ENCODE measurements at places on chromosomes 7 and 10.

- no peak for DNase-seq
Measured at GRCh38 chr7:18535810-18536415, 40.4 kb downstream of the HDAC9 start.

- DNase-seq, result no peak
Measured at GRCh38 chr7:7857143-7857583, 111.4 kb upstream of the GLCCI1 start.

GRCh38 chr7:79506481-79506880 lies 53.0 kb upstream of the MAGI2 start:
- DNase-seq, result no peak

- DNase-seq, result no peak
Measured at GRCh38 chr7:100603726-100604027, 1.5 kb downstream of the PCOLCE start.

DNA sequence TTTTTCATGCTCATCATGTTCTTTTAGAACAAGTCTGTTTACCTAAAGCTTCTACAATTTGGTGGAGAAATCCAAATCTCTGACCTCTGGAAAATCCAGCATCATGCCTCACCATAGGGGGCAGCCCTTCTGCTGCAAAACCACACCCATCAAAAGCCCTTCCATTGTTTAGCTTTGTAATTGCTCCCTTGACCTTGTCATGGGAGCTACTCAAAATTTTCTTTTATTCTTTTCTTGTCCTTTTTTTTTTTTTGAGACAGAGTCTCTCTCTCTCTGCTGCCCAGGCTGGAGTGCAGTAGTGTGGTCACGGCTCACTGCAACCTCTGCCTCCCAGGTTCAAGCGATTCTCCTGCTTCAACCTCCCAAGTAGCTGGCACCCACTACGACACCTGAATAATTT lies 234.4 kb downstream of the NEBL start:
- DNase-seq, result no peak

GRCh38 chr7:81394029-81394428 lies 375.8 kb downstream of the HGF start:
- DNase-seq, result no peak

DNA sequence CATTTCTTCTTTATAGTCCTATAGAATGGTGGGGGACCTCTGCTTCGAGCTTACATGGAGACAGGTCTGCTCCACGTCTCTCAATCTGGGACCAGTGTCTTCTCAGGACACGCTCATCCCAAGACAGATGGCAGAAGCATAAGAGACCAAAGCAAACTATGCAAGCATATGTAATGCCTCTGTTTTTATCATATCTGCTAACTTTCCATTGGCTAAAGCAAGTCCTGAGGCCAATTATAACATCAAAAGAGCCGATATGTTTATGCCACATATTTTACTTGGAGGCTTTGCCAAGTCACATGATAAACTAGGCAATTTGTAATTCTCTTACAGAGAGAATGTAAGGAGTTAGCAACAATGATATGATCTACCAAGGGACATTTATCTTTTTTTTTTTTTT lies 102.6 kb upstream of the NRBF2 start:
- no peak for DNase-seq

DNA sequence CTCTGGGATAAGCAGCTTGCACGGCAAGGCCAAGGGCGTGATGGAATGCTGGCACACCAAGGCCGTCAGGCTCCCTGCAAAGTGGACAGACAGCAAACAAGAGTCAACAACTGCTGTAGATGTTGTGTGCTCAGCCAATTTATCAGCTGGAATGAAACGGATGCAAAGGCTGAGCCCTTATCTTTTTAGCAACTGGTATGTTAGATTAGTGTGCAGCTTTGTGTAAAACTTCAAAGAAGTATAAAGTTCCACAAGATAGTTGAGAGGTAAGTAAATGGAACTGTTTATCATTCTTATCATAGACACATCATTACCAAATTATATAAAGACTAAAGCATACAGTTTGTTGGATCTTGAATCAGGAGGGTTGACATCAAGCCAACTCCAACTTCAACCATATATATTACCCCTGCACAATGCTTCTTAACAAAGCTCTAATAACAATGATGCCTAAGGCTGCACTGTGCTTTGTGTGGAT lies 289.0 kb downstream of the TNS3 start:
- DNase-seq, result no peak

DNA sequence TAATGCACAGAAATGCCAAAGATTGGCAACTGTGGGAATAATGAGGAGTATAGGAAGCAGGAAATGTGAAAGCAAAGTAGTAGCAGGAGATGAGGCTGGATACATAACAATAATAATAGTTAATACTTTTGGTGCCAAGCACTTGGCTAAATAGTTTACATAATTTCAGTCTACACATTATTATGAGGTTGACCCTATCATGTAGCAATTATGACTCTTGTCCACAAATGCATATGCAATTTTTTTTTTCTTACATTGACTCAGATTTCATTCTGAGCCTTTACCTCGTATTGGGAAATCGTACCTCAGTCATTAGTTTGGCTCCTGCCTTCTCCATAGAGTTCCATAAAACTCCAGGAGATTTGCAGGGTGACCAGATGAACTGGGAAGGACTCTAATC lies 219.9 kb downstream of the SUGCT start:
- no peak for DNase-seq

DNA sequence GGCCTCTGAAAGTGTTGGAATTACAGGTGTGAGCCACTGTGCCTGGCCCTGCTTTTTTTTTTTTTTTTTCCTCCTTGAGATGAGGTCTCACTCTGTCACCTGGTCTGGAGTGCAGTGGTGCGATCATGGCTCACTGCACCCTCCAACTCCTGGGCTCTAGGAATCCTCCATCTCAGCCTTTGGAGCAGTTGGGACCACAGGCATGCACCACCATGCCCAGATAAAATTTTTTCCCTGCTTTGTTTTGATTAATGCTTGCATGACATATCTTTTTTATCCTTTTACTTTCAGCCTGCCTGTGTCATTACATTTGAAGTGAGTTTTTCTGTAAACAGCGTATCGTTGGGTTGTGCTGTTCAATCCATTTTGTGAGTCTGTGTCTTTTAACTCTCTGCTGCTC lies 97.0 kb downstream of the ANKRD61 start:
- DNase-seq, result no peak

- no peak for DNase-seq
Measured at GRCh38 chr10:100504096-100504495, 15.6 kb downstream of the SEC31B start.

DNA sequence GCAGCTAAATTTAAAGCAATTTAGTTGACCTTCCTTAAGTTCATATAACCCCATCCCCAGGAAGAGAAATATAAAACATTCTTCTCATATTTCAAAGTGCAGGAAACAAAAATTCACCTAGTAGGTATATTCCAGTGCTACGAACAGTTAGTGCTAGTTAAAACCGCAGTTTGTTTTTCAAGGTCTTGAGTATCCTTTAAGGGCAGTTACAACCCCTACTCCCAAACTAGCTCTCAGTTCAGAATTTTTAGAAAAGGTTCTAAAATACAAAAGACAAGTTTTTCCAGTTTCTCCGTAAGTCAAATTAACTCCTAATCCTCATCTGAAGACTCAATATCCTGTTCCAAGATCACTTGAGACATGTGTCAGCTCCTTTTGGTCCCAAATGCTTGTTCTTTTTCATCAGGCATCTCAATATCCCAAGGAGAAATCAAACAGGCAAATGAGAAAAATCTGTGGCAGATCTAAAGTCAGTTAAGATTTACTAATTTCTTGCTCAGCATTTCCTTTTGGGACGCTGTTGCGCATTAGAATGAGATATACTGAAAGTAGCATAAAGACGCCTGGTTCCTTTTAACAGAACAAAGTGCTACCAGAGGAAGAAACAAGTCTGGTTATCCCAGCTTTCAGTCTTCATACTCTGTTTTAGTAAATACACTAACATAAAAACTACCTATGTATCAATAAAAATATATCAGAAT lies 51.8 kb downstream of the ARHGAP12 start:
- DNase-seq, result no peak

- no peak for DNase-seq
Measured at GRCh38 chr7:37273891-37274290, 174.8 kb downstream of the ELMO1 start.

DNA sequence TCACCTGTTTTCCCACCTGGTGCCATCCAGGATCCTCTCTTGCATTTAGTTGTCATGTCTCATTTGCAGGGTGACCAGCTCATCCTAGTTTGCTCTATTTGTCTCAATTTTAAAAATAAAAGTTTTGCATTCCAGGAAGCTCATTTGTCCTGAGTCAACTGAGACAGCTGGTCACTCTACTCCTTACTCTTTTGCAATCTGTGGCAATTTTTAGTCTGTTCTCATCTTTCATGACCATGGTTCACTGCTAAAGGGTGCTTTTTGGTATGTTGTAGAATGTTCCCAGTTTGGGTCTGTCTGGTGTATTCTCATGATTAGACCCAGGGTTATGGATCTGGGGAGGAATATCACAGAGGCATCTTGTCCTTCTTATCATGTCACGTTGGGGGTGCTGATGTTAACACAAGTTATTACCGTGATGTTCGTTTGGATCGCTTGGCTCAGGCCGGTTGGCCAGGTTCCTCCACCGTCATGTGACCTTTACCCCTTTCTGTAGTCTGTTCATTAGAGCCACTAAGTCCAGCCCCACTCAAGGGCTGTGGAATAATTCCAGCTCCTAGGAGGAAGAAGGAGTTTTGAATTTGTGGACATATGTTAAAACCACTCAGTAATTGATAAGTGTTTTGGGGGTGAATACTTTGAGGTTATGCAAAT lies 103.3 kb upstream of the IGFBP3 start:
- no peak for DNase-seq

GRCh38 chr7:51606601-51607154 lies 290.1 kb upstream of the COBL start:
- DNase-seq, result no peak

- DNase-seq, result no peak
Measured at GRCh38 chr10:91061187-91061586, 140.3 kb upstream of the ANKRD1 start.

- no peak for DNase-seq
Measured at GRCh38 chr10:22630234-22631174, 83.9 kb downstream of the PIP4K2A start.

DNA sequence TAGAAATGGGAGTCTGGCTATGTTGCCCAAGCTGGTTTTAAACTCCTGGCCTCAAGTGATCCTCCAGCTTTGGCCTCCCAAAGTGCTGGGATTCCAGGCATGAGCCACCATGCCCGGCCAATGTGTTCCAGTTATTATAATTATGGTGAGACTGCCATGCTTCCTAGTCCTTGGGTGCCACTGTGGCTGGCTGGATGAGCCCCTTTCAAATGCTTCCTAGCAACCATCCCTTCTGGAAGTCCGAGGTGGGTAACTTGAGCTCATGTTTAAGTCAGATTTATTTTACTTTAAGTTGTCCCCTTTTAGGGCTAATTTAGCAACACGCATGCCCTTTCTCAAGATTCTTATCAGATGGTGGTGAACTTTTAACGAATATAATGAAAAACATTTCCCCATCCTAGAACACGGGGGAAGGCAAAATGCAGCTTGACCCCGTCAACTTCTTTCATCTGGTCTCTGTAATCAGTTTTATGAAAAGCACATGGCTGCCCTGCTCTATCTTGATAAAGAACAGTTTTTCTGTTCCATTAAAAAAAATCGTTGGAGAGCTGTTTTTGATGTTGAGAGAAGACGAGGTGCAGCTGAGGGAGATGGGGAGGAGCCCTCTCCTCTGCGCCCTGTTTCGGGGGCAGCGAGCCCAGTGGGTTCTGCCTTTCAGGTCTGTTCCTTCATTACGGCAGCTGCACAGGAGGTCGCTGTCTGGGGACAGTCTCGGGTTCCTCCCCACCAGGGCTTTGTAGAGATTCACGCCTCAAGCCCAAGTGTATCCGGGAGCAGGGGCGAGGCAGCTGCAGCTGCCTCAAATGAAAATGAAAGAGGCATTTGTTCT lies 61.0 kb upstream of the MKI67 start:
- no peak for DNase-seq

DNA sequence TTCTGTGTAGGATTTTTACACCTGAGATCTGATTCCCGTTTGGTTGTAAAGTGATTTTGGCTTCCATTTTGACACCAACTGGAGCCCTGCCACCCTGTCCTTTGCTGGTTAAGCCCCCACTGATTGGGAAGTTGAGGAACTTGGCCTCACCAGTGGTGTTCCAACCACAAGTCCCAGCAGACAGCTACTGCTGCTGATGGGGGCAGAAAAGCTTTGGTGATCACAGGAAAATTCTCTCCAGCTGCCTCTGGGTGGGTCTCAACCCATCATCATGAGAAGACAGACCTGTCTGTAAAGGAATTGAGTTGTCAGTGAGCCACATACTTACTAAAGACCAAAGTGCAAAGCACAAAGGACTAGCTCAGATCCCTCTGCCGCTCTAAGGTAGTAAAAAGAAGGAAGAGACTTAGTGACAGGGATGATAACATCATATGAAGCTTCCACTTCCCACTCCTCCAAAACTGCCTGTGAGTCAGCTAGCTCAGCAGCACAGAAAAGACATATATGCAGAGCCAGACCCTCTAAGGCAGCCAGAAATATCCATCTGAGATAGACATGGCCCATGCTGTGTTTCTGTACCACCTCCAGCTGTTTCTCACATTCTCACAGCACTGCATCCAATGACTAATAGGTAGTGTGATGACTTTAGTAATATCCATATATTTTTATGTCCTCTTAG lies 22.4 kb upstream of the LRRC17 start:
- DNase-seq, result no peak

GRCh38 chr7:4818000-4818794 lies 42.8 kb downstream of the AP5Z1 start:
- DNase-seq, result no peak

GRCh38 chr10:131514454-131514853 lies 202.9 kb upstream of the TCERG1L start:
- DNase-seq, result no peak

- no peak for DNase-seq
Measured at GRCh38 chr10:62690703-62691102, 113.8 kb upstream of the ADO start.

GRCh38 chr10:30056767-30057355 lies 2.5 kb downstream of the JCAD start:
- no peak for DNase-seq

DNA sequence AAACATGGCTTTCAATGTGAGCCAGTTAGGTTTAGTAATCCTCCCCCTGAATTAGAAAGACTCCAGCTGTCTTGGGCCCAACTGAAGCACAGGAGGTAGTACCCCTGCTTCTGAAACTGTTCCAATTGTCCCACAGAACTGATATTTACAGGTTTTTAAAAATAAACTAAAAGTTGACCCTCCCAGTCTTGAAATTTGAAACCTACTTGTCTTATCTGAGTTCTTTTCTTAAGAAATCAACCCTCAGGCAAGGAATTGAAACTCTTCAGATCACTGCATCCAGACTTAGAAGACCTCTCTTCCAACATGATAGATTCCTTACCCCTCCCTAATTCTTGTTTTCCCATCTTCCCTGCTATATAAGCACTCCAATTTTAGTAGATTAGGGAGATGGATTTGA lies 13.3 kb upstream of the ARHGAP21 start:
- DNase-seq, result no peak

DNA sequence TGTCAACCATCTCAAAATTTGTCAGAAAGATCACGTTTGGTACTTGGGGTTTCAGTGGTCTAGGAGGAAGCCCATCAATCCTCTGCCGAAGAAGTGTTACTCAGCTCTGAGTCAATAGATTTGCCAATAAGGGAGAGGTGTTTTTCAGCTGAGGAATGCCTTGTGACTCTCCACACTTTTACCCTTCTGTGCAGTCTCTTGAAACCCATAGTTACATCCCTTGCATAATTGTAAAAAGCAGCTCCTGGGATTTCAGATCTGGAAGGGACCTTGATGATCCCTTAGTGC lies 47.5 kb downstream of the INSYN2A start:
- no peak for DNase-seq

- DNase-seq, result no peak
Measured at GRCh38 chr10:133044401-133044811, 43.3 kb upstream of the ADGRA1 start.

GRCh38 chr10:49664842-49665355 lies 14.6 kb upstream of the C10orf53 start:
- DNase-seq, result no peak

- DNase-seq, result no peak
Measured at GRCh38 chr7:17488829-17489228, 190.4 kb downstream of the AHR start.
